PC-9 (cell line): ENCODE measurements at places on chromosomes 6 and 20. TPM values are rescaled to one million over a fixed set of nuclear protein-coding genes. Genes with fewer than 3 reads are reported as not detected.

MRAP2 gene
- not detected in 2 replicates for total RNA-seq

CLVS2 gene
- not detected in 2 replicates for total RNA-seq

OPRM1 gene
- total RNA-seq, result not detected in 2 replicates

GPR63 gene
- total RNA-seq, result 1.3 and 1.9 TPM in 2 replicates

DNA sequence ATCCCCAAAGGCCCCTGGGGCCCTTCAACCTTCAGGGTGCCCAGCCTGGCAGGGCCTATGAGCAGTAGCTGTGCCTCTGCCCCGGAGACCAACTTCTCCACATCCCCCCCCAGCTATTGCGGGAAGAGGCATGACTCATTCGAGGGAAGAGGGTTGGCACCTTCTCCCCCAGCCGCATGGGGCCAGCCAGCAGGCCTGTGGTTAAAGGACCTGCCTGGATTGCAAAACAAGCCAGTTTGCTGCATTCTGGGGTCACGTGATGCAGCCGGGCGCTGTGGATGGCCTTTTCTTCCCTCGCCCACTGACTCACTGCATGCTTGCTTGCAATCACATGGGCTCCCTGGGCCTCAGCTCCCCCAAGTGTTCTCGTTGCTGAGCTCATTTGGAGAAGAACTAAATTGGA is 182.5 kb downstream of the MAFB start:
- peak; percentile 74 for DNase-seq

GRCh38 chr6:3277251-3277650 is 18.5 kb downstream of the PSMG4 start:
- no peak for DNase-seq

GRCh38 chr20:63819224-63819921 is 11.7 kb downstream of the ZBTB46 start:
- no peak for DNase-seq

- no peak for DNase-seq
These were observed 299.5 kb downstream of the ADGB start for GRCh38 chr6:146898069-146898887.

GRCh38 chr6:137099689-137100403 is 55.1 kb upstream of the IL20RA start:
- DNase-seq, result no peak

DNA sequence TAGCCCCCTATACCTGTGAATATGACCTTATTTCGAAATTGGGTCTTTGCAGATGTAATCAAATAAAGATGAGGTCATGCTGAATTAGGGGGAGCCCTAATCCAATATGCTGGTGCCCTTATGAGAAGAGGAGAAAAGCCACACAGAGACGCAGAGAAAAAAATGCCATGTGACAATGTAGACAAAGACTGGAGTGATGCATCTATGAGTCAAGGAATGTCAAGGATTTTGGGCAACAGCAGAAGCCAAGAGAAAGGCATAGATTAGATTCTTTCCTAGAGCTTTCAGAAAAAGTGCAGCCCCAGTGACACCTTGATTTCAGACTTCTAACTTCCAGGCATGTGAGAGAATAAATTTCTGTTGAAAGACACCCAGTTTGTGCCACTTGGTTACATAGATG is 47.4 kb upstream of the HS3ST5 start:
- no peak for DNase-seq
